ENCODE measurements at places on chromosomes 2 and 18.

GRCh38 chr2:129772190-129772579 is 207.3 kb upstream of the RAB6C start:
- no peak for DNase-seq

- no peak for DNase-seq
These were observed 74.0 kb downstream of the IL1R2 start for GRCh38 chr2:102065675-102066252.

DNA sequence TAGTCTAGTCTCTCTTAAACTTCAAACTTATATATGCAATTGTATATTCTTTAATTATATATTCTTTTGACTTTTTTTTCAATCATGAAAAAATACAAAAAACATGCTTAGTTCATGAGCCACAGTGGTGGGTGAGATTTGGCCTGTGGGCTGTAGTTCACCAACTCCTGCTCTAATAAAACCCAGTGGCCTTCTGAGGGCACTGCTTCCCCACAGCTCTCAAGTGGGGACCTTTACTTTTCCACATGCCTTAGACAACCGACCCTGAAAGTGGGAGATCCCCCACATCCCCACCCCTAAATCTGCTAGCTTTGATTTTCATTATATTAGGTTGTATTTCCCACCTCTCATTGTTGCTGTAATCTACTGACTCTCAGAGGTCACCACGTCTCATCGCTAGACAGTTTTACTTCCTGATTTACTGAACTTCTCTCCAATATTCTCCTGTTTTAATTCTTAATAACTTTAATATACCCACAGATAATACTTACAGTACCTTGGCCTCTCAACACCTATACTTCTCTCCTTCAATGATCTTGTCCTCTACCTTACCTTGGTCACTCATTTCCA is 57.3 kb downstream of the ROCK1 start:
- DNase-seq: no peak

DNA sequence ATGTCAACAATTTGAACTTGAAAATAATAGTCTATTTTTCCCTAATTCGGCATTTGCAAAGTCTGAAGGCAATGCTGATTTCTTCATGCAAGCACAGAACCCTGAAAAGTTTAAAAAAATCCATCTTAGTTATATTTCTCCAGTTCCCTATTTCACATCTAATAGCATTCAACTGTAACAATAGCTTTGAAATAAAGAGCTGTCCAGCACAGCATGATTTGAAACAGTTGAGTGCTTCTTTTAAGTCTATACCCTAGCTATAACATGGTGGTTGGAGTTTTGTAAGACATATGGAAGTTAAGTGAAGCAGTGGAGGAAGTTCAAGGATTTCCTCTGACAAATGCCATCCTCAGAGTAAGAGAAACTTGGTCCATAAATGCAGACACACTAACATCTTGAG is 691.9 kb downstream of the ERBB4 start:
- DNase-seq: no peak

- DNase-seq: no peak
These were observed 79.9 kb downstream of the ZEB2 start for GRCh38 chr2:144439993-144440392.

GRCh38 chr2:186456941-186457340 is 29.1 kb upstream of the ZC3H15 start:
- no peak for DNase-seq

GRCh38 chr2:39697454-39697853 is 31.7 kb downstream of the TMEM178A start:
- DNase-seq: no peak

DNA sequence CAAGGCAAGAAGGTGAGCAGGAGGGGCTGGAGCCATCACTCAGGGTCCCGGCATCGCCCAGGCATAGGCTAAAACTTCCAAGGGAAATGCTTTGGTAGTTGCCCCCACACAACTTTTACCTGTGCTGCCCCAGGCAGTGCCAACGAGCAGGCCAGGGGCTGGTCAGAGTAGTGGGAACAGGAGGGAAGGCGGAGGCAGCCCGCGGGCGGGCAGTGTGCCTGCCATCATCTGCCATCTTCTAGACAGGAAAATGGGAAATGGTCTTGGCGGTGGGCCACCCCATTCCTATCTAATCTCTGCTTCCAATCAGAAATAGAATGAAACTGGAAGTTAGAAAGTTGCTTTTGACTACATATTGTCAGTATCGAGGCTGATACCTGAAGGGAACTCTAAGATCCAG is 26.0 kb upstream of the LYPD6B start:
- DNase-seq: no peak

- no peak for DNase-seq
These were observed 188.6 kb upstream of the GATA6 start for GRCh38 chr18:21980744-21981143.

GRCh38 chr2:223580951-223581350 is 21.2 kb downstream of the SCG2 start:
- DNase-seq: no peak

DNA sequence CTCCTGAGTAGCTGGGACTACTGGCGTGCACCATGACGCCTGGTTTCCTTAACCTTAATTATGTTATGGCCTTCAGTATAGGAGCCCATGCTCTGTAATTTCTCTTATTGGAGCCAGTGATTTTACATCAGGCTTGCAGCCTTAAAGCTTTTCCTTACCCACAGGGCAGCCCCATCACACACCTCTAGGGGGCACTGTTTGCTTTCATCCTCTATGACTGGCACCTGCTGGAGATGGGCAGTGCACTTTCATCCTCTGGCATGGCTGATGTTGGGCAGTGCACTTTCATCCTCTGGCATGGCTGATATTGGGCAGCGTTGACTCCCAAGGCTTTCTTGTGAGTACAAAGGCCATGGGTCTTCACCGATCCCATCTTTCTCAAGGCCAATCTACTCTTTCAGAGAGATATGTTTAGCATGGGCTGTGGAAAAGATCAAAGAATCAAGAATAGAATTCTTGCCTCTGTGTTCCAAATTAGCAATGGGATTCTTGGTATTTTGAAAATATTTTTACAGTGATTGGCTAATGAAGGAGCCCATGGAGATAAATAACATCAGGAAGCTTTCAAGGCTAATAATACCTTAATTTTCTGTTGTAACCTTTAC is 80.7 kb upstream of the MEX3C start:
- DNase-seq: no peak

DNA sequence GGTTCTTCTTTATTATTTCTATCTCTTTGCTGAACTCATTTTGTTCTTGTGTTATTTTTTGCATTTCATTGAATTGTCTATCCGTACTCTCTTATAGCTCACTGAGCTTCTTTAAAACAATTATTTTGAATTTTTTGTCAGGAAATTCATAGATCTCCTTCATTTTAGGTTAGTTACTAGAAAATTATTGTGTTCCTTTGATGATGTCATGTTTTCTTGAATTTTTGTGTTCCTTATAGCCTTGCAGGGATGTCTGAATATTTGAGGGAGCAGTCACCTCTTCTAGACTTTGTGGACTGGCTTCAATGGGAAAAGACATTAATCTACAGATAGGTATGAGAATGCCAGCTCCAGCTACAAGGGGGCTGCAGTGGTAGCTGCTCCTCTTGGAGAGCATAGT is 20.7 kb upstream of the OSBPL6 start:
- no peak for DNase-seq

DNA sequence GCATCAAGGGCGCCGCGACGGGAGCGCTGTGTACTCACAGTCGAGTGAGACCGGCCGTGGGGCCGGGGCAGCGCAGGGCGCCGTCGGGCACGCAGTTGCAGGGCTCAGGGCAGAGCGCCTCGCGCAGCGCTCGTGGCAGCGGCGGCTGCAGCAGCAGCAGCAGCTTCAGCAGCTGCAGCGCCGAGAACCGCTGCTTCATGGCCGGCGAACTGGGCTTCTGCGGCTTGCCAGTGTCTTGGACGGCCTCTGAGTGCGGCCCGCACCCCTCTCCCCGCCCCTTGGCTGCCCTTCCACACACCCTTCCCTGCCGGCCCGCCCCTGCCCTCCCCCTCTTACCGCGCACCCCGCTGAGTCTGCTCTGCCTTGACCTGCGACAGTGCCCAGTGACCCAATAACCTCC is at the start of gene LHCGR:
LHCGR (minus strand) TSS at position 252 of the 400 bp plus-strand sequence; CDS start at position 199, 53 bp downstream.
- DNase-seq: no peak

- DNase-seq: no peak
These were observed 2.9 kb downstream of the MAT2A start for GRCh38 chr2:85541753-85542457.
